ENCODE measurements at places on chromosomes 4 and X.

- DNase-seq = no peak
These were observed 5.0 kb downstream of the FRYL start for GRCh38 chr4:48774760-48775710.

GRCh38 chr4:117224256-117224655, 138.9 kb upstream of the TRAM1L1 start:
- no peak for DNase-seq

GRCh38 chr4:122503214-122503613, 46.7 kb upstream of the IL2 start:
- no peak for DNase-seq

GRCh38 chrX:119208401-119209057, 27.6 kb upstream of the PGRMC1 start:
- DNase-seq = no peak

DNA sequence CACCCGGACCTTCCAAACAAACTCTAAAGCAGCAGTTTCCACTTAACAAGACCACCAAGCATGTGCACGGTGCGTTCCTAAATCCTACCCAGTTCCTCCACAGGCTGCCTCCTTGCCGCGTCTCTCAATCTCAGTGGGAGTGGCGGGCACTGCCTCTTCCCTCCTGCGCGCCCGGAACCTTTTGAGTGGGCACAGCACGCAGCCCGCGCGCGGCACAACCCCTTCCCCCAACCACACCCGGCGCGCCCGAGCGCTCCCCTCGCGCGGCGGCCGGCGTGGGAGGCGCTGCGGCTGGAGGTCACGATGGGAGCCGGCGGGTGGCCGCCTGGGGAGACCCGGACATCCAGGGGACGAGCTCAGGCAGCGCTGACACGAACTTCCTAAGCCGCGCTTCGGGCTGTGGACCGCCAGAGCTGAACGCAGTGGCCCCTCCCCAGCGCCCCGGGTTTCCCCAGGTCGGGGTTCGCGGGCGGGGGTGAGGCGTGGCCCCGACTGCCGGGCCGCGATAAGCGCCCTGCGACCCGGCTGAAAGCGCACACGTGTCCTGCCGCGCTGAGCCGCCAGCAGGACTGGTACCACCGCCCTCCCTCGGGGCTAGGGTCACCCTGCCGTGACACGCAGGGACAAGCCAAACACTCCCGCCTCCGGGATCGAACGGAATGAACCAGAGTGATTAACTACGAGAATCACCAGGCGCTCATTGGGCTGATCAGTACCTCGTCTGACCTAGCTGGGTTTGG, at the start of gene ABCG2:
Gene ABCG2, minus strand, starts transcription at position 151 of the 740 bp plus-strand sequence. CDS start 18,644 bp downstream, outside the sequence.
- no peak for DNase-seq

- no peak for DNase-seq
These were observed 72.7 kb downstream of the MTMR1 start for GRCh38 chrX:150765782-150766350.

DNA sequence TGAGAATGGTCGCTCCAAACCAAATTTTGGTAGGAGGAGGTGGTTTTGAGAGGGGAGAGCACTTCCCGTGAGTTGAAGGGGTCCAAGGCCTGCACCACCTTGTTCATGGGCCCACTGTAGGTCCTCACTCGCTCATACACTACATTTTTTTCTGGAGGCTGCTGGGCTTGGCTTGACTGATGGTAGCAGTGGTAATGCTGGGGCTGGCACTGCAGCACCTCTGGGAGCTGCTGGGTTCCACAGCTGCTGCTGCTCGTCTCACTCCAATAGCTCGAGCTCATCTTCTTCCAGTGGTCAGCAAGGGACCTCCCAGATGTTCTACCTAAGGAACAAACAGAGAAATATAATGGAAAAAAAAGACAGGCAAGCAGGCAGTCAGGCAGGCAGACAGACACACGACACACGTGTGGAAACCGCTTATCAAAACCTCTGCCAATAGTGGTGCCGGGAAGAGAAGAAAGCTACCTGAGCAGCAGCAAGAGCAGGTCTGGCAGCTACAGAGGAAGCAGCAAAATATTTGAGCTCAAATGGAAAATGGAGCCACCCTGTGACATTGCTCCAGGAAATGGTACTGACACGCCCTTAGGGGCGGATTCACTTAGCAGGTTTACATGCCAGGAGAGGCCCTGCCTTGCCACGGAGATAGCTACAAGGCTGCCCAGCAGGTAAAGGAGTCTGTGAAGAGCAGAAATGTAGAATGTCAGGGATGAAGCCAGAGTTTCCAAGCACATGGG, at the start of gene POF1B:
Gene POF1B, minus strand, starts transcription at position 492 of the 734 bp plus-strand sequence. Its CDS starts 211 bp downstream, at position 281.
- no peak for DNase-seq

DNA sequence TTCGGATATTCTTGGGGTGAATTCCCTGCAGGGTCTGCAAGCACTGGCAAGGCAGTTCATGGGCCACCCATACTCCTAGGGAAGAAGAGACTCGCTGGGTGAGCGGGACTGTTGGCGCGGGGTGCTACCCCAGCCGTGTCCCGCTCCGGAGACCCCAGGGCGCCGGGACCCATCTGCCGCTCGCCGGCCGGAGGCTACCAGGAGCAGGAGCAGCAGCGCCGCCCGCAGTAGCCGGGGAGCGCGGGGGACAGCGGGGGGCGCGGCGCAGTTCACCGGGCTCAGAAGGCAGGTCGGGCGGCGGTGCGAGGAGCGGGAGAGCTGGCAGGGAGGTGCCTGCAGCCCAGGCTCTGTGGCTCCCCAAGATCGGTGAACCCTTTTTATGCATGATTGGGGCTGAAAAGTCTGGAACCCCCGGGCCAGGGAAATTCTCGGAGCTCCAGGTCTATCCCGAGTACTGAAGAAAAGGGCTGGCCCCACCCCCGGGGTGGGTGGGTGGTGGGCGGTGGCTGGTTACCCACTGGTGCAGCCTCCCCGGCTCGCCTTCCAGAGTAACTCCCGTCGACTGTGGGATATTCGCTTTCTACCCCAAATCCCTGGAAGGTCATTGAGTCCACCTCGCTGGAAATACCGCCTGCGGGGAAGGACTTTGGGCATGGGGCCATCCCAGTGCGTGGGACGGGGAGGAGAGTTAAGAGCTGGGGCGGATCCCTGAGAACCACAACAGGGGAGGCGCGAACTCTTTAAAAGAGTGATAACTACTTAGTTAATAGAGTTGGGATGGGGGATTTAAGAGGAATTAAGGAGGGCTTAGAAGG, 37.6 kb downstream of the PF4 start:
- DNase-seq = no peak

- no peak for DNase-seq
These were observed 103.9 kb downstream of the MMRN1 start for GRCh38 chr4:89998469-89999011.

- DNase-seq = no peak
These were observed 23.8 kb upstream of the GK2 start for GRCh38 chr4:79431839-79432238.

All from cortex of kidney (tissue), 1 donor.